ENCODE measurements at places on chromosomes 1 and 21.

DNA sequence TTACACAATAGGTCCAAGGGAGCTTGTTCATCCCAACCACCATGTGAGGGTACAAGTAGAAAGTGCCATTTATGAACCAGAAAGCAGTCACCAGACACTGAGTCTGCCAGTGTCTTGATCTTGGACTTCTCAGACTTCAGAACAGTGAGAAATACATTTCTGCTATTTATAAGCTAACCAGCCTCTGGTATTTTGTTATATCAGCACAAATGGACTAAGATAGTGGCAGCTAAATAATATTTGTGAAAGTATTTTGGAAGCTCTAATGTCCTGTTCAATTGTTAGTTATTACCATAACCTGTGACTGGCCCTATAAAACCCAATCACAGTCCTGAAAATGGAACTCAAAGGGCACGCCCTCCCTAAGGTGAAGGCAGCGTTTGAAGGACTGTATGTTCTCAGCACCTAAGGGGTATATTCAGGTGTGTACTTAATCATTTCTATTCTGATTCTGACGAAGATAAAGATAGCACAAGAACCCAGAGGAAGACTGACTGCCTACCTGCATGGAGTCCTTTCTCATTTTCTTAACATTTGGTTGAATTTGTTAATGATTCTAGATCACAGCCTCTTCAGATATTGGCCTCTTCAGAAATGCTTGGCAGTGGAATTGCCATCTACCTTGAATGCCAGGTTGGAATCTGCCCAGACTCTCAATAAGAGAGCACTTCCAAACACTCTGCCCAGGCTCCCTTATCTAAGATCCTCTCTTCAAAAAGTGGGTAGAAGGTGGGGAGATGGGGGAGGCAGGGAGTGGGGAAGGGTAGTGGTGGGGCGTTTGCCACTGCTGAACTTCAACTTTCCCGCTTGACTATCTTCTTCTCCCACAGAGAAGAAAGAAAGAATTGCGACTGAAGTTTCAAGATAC is 104.0 kb upstream of the PPP2R5A start:
- DNase-seq, result no peak

DNA sequence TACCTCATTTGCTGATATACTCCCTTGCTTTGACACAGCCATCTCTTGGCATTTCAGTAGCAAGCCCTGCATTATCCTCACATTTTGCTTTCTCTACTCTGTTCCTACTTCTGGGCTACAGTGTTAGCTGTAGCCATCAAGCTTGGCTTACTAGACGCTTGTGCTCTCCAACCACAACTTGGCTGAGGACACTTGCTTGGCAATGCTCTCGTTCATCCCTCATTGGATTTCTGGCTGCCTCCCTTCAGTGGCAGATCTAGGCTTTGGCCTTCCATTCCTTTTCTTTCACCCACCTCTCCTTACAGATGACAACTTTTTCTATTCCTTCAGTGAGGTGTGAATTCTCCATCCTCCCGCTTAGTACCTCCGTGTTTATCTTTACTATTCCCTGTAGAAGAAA is 428.7 kb upstream of the LRRC7 start:
- DNase-seq, result no peak

GRCh38 chr1:169680377-169681019 is 30.9 kb downstream of the SELL start:
- DNase-seq, result peak; percentile 38

DNA sequence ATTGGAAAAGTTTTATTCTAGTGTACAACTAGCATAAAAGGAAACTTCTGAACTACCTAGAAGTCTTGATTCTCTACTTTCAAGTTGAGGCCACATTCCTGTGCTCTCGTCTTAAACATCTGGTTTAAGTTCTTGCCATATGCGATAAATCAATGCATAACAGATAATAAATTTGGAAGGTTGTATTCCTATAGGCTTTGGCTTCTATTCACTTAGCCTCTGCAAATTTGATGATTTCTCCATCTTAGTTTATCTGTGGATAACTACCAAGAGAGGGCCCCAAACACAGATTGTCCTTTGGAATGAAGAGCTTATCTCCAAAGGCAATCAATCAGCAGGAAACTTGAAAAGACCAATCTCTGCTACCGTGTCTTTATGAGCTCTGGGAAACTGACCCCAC is 11.7 kb upstream of the RNF2 start:
- no peak for DNase-seq

DNA sequence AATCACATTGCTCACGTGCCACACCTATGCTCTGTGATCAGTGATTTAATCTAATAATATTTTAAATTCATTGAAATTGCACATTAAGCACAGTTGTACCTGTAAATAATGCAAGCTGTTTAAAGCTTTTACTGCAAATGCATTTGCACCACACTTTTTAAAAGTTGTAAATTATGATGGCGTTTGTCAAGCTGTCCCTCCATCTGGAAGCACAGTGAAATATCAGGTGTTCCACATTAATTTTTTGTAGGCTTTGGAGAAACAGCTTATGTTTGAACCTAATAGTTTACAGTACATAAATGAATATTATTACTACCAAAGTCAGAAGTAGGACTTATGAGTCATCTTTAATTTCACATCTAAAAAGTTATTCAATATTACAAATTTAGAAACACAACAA is 3.0 kb upstream of the DPYD start:
- no peak for DNase-seq
